ENCODE measurements at places on chromosomes 7 and 10.

DNA sequence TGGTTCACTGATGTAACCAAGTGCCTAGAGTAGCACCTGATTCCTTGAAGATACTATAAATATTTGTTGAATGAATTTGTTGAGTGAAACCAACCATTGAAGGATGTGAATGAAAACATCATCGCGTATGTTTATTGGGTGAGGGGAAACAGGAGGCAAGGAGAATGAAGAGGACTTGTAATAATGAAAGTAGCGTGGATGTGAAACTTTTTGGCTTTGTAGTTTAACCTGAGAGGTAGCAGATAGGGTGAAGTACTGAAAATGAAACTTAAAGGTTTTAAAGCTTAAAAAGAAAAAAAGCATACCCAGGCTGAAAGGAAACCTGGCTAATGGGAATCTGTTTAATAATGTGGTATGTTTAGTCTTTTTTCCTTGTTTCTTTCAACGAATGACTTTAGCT is 5.2 kb downstream of the CCNY start:
- DNase-seq, result no peak

DNA sequence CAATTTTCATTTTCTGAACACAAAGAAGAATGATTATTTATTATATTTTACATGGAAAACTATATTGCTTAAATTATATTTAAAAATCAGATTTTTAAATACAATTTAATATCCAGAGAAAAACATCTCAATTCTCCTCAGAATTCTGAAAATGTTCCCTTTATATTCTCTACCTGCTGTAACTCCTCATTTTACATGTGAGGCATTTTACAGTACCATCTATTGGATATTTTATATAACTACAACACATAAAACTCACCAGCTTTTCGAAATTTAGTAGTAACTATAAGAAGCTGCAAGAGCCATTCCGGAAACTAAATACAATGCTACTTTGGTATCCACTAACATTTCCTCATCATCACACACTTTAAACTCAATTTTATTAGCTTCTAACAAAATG is 264.6 kb downstream of the DGKB start:
- DNase-seq, result no peak

DNA sequence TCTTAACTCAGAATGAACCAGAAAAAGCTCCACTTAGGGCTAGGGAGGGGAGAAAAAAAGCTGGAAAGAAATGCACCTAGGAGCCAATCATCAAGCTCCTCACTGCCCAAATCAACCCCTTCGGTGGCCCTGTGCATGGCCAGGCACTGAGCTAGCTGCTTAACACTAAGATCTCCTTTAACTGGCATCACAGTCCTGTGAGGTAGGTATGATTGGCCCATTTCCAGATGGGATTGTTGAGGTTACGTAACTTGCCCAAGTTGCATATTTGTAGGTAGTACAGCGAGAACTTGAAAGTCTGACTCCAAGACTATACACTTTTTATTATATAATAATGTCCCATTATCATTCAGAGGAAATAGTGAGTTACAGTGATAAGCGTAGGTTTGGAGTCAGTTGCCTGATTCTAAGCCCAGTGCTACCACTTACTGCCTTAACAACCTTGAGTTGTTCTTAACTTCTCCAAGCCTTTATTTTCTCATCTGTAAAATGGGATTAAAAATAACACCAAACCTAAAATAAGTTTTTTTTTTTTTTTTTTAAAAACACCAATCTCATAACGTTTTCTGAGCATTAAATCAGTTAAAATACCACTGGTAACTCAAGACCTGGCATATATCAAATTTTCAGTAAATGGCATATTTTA is 37.2 kb upstream of the ACSL5 start:
- DNase-seq, result no peak

DNA sequence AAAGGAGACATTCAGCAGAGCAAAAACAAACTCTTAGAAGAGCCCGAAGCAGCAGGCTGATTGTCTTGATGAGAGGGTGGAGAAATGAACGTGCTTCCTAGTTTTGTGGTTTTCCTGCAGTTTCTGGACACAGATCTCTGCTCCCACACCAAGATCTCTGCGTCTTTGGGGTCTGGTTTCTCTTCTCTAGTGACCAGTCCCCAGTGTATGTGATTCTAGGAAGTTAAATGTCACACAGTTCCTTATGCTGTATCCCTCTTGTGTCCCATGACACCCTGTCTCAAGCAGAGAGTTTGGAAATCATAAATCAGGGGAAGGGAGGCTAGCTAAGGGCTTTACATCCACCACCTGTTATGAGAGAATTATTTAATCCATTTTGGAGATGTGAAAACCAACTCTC is 55.4 kb upstream of the KLF14 start:
- DNase-seq, result no peak

DNA sequence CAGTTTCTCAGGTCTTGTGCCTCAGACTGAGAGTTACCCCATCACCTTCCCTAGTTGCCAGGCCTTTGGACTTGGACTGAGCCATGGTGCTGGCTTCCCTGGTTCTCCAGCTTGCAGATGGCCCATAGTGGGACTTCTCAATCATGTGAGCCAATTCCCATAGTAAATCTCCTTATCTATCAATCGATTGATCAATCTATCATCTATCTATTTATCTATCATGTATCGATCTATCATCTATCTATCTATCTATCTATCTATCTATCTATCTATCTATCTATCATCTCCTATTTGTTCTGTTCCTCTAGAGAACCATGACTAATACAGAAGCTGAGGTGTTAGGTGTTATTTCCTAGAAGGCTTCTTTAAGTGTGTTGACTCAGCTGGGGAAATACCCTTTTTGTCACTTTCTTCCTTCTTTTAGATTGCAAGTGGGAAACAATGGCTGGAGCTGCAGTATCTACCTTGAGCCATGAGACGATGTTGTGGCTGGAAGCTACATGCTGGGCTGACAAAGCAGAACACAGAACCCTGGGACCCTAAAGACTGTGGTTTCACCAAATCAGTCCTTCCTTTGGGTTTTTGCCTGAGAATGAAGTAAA is 234.7 kb upstream of the GLI3 start:
- DNase-seq, result no peak

DNA sequence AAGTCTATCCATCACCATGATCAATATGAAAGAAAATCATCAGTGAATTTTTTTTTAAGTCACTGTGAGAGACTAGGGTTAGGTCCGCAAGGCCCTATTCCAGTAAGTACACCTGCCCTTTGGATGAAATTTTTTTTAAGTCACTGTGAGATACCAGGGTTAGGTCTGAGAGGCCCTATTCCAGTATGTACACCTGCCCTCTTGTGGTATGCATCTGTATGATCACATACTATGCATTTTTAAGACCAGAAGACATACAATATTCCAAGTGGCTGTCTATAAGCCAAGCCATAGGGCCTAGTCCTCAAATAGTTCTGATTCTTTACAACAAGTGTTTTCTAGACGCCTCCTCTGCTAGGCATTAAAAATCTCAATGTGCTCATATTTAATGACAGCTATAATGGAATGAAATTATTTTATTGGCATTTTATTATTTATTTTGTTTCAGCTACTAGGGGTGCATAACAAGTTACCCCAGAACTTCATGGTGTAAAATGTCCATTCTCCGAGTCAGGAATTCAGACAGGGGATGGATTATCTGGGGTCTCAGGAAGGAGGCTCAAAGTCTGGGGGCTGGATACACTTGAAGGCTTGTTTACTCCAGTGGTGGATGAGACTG is 53.1 kb downstream of the TEX36 start:
- DNase-seq, result no peak

DNA sequence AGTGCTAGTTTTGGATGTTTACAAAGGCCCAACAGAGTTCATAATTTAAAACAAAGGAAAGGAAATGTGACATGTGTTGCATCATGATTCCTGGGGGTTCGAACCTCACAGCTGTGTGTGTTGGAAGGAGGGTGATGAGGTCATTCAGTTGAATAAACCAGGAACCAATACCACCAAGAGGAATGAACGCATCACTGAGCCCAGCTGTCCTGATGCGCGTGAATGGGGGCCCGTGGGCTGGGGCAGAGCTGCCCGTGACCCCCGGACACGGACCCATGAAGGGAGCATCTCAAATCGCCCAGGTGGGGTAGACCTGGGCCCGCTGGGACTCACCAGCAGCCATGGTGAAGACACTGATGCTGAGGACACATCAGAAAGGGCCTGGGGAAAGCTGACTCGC is 33.0 kb downstream of the BRI3 start:
- no peak for DNase-seq

DNA sequence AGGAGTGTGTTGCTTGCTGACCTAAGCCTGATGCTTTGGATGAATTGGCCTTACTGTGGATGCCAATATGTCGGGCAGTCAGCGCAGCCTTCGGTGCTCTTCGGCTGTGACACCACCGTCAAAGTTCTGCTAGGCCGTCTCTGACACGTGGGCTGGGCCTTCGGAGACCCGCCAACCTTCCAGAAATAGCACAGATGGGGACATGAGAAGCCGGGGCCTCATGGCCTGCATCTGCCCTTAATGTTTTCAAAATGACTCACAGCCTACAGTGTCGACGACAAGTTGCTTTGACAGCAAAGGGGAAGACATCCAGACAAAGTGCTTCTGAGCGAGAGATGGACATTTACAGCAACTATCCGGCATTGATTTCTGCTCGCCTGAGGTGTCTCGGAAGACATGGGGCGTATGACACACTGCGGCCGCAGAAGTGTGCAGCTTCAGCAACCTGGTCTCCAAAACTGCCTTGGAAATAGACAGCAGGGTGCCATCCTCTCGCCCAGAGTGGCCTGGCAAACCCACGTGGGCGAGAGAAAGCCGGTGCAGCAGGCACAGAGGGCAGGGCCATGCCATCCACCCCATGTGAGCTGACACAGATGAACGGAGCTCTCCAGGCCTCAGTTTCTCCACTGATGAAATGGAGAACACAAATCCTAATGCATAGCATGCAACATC is 94.0 kb upstream of the PPP2R2D start:
- DNase-seq, result no peak

DNA sequence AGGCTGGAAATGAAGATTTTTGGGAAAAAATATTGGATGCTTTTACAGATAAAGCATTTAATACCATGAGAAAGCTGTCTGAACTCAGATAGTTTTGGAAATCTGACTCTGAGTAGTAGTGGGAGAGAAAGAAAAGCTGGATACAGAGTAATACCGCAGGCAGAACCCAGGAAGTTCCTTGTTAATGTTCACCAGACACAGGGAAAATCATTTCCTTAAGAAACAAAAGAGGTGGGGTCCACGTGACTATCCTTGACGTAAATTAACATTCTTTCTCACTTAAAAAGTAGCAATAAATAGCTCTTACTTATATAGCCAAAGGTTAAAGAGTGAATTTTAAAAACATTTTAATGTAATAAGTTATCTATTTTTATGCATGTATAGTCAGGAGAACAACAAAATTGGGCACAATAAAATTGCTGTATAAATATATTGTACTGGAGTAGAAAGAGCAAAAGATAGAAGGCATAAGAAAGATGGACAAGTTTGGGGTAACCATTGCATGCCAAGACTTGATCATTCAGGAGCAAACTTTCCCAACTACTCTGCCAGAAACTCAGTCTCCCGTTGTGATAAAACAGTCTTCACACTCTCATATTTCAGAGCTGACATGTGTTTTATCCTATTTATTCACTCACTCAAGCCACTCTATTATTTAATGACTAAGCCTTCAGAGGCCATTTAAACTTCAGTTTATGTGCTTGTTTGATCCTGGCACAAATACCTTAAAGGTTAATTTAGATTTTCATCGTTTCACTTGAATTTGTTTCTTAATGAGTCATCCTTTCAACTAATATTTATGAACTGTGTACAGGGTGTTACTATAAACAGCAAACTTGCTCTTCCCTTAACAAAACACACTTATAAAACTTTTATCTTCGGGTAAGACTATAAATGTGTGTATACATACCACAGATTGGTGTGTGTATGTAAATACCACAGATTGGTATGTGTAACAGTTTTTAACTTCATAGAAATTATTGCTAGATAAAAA is 143.1 kb downstream of the GNAI1 start:
- no peak for DNase-seq

GRCh38 chr10:117174439-117175214 is 22.7 kb upstream of the KCNK18 start:
- DNase-seq, result peak; percentile 90

DNA sequence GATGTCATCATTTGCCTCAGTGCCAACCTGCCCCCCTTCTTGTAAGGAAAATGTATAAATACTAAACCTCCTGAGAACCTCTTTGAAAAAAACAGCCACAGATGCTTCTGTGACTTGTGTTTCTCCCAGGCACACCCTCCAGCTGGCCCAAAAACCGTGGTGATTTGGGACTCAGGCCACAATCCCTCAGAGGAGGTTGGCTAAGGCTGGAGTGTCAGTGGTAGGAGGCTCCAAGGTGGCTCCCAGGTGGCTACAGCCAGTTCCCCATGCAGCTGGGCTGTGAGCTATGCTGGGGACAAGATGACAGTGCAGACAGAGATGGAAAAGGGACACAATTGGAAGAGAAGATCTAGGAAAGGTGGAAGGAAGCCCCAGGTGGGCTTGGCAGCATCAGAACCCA is 104.7 kb downstream of the CPXM2 start:
- DNase-seq, result no peak

DNA sequence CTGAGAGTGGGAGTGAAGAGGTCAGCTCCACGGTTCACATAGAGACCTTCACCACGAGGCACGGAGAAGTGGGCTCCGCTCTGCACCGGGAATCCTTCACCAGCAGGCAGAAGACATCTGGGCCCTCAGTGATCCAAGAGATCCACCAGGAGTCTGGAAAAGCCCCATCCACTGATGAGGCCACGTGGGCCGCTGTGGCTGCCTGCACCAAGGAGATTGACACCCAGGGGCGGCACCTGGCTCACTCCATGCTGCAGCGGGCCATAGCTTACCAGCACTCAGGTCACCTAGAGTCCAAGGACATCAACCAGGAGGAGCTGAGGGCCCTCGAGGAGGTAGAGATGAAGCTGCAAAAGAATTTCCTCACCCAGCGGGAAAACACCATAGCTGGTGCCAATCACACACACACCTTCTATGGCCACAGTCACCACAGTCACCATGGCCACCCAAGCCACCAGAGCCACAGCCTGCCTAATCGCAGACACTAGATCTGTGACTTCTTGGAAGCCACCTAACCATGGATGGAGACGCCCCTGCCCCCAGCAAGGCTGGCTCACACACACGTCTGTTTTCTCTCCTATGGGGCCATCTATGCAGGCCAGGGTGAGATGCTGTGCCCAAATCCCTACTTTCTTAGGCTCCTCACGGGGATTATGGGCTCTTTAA is 694 bp downstream of the C10orf62 start:
- no peak for DNase-seq

- no peak for DNase-seq
Measured at GRCh38 chr10:92850185-92850584, 1.9 kb downstream of the EXOC6 start.

- no peak for DNase-seq
Measured at GRCh38 chr10:89887830-89888229, 186.4 kb downstream of the KIF20B start.

GRCh38 chr7:20219446-20220292 is 2.5 kb upstream of the MACC1 start:
- DNase-seq, result no peak

- DNase-seq, result no peak
Measured at GRCh38 chr7:91496251-91496820, 232.1 kb downstream of the FZD1 start.

- DNase-seq, result no peak
Measured at GRCh38 chr7:150337659-150338081, 3.8 kb downstream of the RARRES2 start.
